Activated naive CD4-positive, alpha-beta T cell treated with anti-CD3 and anti-CD28 coated beads for 36 hours (primary cell): ENCODE measurements at places on chromosomes 5 and 9.

- H3K4me3 ChIP-seq: no peak overlapping the region
- H3K27me3 ChIP-seq: no peaks in the 10 kb centered on the region
- no peak overlapping the region for H3K27ac ChIP-seq
- no peak for DNase-seq
- no peaks in the 10 kb centered on the region for H3K36me3 ChIP-seq
Measured at GRCh38 chr9:100591139-100591538, 13.3 kb downstream of the CAVIN4 start.

DNA sequence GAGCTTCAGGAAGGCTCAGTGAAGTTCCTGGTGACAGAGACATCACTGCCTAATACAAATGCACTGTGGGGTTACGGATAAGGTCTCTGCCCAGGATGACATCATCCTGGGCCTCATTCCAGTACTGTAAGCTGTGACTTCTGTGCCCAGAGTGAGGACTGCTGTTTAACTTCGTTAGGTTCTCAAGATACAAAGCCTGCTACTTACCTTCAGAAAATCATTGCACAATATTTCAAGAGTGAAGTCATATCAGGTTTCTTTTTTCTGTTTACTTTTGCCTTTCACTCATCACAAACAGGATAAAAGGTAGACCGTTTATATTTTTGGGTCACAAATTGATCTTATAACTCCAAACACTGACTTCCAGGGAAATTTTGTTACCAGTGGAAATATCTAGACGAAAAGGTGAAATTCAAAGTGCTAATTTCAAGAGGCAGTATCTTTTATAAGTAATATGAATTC lies 241.2 kb downstream of the PIK3R1 start:
- H3K27ac ChIP-seq: no peak overlapping the region
- no peak overlapping the region for H3K4me3 ChIP-seq
- H3K36me3 ChIP-seq: no peaks in the 10 kb centered on the region
- no peak for DNase-seq
- H3K4me1 ChIP-seq: peaks cover 8% of the 10 kb centered on the region

DNA sequence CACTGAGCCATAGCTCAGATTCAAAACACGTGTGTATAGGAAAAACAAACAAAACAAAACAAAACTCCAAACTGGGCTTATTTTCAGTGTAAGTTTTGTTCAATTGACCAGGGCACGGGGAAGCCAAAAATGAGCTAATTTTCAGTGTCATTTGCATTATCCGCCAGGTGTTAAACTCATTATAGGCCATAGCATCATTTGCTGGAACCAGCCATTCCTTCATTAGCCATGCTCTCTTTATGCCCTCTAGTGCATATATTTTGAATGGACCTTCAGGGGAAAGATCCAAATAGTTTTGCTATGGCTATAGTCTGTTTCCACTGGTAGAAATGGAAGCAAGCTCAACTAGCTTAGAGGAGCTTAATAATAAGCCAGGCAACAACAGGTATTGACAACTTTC lies 1205.2 kb upstream of the DMAC1 start:
- no peaks in the 10 kb centered on the region for H3K4me1 ChIP-seq
- no peak for DNase-seq
- H3K36me3 ChIP-seq: no peaks in the 10 kb centered on the region
- no peak overlapping the region for H3K27ac ChIP-seq

DNA sequence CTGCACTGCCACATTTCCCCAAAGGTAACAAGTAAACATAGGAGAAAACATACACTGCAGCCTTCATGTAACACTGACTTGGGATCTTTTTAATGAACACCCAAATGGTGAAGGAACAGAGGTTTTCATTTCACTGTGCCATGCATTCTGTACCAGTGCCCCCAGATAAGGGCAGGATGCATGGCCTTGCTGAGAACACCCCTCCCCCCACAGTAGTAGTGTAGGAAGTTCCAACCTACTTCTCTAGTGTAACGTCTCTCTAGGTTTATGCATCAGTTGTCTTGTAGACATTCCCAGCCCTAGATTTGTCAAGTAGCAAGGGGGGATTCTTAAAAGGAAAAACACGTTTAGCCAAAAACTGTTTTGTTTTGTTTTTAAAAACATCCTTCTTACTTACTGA lies 29.9 kb downstream of the MAP3K1 start:
- no peak for DNase-seq
- H3K4me1 ChIP-seq: peaks cover 85% of the 10 kb centered on the region
- no peak overlapping the region for H3K4me3 ChIP-seq
- H3K36me3 ChIP-seq: no peaks in the 10 kb centered on the region
- H3K27me3 ChIP-seq: no peaks in the 10 kb centered on the region

GRCh38 chr9:107547772-107548297 lies 58.3 kb upstream of the KLF4 start:
- peaks cover 4% of the 10 kb centered on the region for H3K27me3 ChIP-seq
- H3K36me3 ChIP-seq: no peaks in the 10 kb centered on the region
- H3K4me3 ChIP-seq: no peak overlapping the region
- no peak for DNase-seq

GRCh38 chr5:5293029-5293428 lies 129.4 kb upstream of the ICE1 start:
- H3K4me1 ChIP-seq: no peaks in the 10 kb centered on the region
- peaks cover 4% of the 10 kb centered on the region for H3K27me3 ChIP-seq
- H3K36me3 ChIP-seq: no peaks in the 10 kb centered on the region
- no peak for DNase-seq
- H3K27ac ChIP-seq: no peak overlapping the region

DNA sequence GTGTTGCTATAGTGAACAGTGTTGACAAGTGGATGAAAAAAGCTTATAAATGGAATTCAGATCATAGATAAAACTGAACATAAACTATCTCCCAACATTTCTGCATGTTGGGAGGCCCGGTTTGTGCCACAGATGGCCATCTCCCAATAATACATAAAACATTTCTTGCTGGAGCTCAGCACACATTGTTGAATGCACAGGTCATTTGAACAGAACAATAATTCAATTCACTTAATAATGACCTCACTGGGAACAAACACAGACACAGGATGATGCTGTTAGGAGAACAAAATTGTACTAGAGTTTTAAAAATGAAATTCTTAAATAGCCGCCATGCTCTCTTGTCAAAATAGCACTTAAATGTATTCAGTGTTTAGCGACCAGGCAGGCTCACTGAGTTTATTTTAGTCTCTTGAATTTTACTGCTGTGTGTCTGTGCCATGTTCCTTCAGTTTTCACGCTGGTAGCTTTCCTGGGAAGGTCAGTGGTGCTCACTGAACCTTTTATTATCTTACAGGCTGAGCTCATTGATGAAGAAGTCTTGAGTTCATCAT lies 85.0 kb upstream of the SSBP2 start:
- no peaks in the 10 kb centered on the region for H3K36me3 ChIP-seq
- H3K27ac ChIP-seq: no peak overlapping the region
- H3K4me1 ChIP-seq: peaks cover 7% of the 10 kb centered on the region
- H3K4me3 ChIP-seq: no peak overlapping the region
